ENCODE measurements at places on chromosomes 5 and 9.

- no peak for DNase-seq
These were observed 86.7 kb downstream of the KCNIP1 start for GRCh38 chr5:170590566-170590965.

- DNase-seq, result no peak
These were observed 9.3 kb upstream of the TEX48 start for GRCh38 chr9:114691046-114691955.

- DNase-seq, result no peak
These were observed 214.2 kb downstream of the ELAVL2 start for GRCh38 chr9:23611869-23612268.

- DNase-seq, result no peak
These were observed 8.1 kb downstream of the OSMR start for GRCh38 chr5:38853753-38854470.

GRCh38 chr5:95892784-95893354, 68.8 kb downstream of the ELL2 start:
- DNase-seq, result peak; percentile 62

DNA sequence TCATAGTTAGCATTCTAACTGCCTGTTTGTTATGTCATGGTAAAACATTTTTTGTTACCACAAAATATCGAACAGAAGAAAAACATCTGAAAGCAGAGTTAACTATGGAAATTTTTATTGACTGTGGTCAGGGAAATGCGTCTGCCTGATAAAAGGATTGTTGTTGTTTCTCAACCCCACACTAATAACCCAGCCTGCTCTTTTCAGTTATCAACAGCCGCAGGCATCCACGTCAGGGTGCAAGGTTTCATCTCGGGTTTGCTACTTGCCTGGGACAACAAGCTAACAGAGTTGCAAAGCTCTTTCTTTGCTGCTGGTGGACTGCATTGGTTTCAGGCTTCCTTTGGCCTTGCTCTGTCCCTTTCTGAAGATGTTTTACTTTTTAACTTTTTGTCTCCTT, 969.2 kb downstream of the CDH18 start:
- no peak for DNase-seq

DNA sequence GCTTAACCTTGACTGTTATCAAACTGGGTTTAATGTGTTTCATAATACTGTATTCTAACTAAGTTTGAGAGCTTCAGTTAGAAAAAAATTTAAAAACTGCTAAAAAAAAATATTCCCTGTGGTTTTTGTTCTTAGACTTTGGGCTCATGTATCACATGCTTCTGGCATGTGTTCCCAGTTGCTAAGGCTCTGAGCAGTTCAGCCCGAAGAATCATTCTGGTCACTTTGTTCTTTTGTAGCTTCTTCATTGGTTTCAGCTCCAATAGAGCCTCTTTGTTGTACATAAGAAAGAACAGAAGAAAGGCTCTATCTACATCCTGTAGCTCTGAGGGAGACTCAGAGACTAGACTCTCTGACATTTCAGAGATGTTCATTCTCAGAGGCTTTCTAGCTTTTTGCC, 25.6 kb downstream of the KCNN2 start:
- DNase-seq, result no peak

GRCh38 chr9:14354201-14354600, 40.3 kb upstream of the NFIB start:
- no peak for DNase-seq

DNA sequence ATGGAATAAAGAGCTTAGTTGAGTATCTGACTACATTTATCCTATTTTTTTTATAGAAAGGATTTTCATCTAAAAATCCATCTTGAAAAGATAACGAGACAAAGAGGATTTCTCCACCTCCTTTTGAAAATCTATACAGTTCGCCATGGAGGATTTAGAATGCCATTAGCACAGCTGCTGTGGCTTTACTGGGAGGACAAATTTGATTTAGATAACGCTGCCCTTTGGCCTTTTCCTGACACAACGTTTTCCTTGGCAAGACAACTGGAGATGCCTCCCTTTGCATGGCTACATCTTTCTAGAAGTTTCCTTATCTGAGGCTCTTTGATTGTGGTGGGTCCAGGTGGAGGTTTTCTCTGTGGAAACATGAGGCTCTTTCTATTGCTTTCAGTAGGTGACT, 146.7 kb upstream of the KLF9 start:
- DNase-seq, result no peak

- DNase-seq, result no peak
These were observed 1.1 kb downstream of the PCYOX1L start for GRCh38 chr5:149358868-149359495.

GRCh38 chr9:111645806-111646205, 14.7 kb downstream of the DNAJC25 start:
- DNase-seq, result no peak

GRCh38 chr9:132411091-132411508, 1.1 kb downstream of the CFAP77 start:
- peak; percentile 89 for DNase-seq

GRCh38 chr5:72383280-72383679, 63.1 kb downstream of the PTCD2 start:
- no peak for DNase-seq

GRCh38 chr5:160297004-160297403, 15.4 kb downstream of the CCNJL start:
- no peak for DNase-seq

DNA sequence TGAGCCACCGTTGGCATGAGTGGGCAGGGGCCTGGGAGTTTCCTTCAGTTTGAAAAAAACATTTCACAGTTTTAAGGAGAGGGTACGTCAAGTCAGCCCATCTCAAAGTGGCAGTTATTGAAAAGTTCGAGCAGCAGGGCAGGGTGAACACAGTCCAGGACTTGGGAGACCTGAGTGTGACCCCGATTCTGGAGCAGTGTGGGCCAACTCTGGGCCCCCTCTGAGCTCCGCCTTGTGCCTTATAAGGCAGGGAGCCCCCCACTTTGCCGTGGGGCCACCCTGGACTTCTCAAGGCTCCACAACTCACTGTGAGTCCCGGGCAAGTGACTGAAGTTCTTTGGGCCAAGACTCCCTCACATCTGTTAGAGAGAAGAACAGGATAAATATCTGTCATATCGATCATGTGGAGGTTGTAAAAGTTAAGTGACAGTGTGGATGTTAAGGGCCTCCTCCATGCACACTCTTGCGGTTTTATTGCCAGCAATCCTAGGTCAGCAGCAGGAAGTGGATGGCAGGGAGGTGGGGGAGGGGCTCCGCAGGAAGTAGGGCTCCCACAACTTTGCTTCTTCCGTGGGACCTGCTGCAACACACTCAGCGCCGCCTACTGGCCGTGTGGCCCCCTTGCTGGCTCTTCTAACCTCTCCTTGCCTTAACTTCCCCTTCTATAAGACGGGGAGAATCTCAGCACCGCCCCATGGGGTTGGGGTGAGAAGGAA, 38.4 kb downstream of the HRH2 start:
- DNase-seq, result peak; percentile 84

DNA sequence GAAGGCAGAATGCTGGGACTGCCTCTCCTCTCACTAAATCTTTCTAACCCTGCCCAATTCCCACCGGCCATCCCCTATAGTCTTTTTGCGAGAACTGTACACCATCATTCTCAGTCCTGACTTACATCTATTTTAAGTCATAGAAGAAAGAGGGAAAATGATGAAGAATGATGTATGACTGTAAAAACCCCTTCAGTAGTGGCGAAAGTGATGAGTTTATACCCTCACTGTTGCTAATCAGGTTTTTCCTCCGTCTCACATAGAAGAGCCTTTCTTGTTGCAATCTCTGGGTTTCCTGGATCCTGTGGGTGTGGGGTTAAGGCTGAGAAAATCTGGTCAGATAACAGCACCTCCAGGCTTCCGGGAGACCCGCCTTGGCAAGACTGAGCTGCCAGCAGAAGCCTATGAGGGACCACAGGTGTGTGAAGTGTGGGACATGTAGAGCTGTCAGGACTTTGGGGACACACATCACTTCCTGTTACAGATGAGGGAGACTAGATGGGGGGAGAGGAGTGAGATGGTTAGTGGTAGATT, 147.1 kb upstream of the SLC12A2 start:
- DNase-seq, result no peak

DNA sequence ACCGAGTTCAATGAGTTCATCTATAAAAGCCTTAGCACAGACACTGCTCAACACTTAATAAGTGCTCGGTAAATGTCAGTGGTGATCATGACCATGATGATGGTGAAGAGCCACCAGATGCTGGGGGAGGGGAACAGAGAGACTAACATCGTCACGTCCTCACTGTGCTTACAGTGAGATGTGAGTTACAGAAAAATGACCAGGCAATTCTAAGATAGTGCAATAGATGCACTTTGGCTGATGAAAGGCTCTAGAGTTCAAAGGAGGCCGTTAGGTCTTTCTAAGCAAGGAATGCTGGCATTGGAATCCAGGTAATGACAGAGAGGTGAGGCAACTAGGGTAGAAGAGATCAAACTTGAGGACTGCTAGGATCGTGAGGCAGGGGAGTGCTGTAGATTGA, 36.7 kb downstream of the ARL15 start:
- DNase-seq, result no peak

- no peak for DNase-seq
These were observed 379.1 kb upstream of the CCNH start for GRCh38 chr5:87791869-87792268.

GRCh38 chr9:111198936-111199335, 131.1 kb downstream of the OR2K2 start:
- DNase-seq, result no peak

DNA sequence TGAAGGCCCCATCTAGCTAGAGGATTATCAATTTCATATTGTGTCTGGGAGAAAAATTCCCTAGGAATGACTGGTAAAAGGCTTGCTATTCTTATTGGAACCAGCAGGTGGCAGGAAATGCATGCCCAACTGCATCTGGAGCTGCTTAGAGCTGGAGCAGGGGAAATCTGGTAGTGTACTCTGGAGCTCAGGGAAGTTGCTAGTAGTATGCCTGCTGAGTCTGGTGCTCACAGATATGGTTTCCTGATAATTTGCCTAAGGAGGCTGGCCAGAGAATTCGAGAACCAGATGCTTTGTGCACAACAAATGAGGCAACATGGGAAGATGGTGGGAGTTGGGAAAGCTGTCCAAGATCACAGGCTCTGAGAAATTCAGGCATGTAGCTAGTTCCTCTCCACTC, 53.7 kb downstream of the G3BP1 start:
- DNase-seq, result peak; percentile 64

- DNase-seq, result no peak
These were observed 151.6 kb upstream of the KLF9 start for GRCh38 chr9:70566066-70566465.
